NCI-H1436 (cell line): ENCODE measurements at places on chromosomes 2 and 18.

- DNase-seq: no peak
These were observed 63.6 kb downstream of the HNRNPLL start for GRCh38 chr2:38539086-38539485.

DNA sequence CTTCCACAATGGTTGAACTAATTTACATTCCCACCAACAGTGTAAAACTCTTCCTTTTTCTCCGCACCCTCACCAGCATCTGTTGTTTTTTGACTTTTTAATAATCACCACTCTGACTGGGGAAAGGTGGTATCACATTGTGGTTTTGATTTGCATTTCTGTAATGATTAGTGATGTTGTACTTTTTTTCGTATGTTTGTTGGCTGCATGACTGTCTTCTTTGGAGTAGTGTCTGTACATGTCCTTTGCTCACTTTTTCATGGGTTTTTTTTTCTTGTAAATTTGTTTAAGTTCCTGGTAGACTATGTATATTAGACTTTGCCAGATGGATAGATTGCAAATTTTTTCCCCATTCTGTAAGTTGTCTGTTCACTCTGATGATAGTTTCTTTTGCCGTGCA lies 574.8 kb downstream of the KCNJ3 start:
- no peak for DNase-seq

GRCh38 chr2:47034973-47035609 lies 119.5 kb upstream of the MCFD2 start:
- no peak for DNase-seq

DNA sequence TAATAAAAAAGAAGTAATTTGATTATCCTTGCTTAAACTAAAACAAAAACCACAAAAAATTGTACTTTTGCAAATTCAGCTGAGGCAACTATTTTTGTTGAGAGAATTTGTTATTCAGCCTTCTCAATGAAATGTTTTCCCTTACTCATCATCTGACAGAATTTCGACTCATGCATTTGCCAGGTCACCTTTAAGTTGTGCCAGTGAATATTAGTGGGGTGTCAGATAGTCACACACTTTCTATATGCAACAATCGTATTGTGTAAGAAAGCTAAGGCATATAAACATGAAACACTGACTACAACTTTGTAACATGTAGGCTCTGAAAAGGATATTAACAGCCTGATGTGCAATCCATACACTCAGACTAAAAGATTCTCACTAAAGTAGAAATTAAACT lies 1653.1 kb upstream of the SLC39A10 start:
- DNase-seq: no peak

- no peak for DNase-seq
These were observed 76.3 kb upstream of the MGAT4A start for GRCh38 chr2:98807221-98807620.

DNA sequence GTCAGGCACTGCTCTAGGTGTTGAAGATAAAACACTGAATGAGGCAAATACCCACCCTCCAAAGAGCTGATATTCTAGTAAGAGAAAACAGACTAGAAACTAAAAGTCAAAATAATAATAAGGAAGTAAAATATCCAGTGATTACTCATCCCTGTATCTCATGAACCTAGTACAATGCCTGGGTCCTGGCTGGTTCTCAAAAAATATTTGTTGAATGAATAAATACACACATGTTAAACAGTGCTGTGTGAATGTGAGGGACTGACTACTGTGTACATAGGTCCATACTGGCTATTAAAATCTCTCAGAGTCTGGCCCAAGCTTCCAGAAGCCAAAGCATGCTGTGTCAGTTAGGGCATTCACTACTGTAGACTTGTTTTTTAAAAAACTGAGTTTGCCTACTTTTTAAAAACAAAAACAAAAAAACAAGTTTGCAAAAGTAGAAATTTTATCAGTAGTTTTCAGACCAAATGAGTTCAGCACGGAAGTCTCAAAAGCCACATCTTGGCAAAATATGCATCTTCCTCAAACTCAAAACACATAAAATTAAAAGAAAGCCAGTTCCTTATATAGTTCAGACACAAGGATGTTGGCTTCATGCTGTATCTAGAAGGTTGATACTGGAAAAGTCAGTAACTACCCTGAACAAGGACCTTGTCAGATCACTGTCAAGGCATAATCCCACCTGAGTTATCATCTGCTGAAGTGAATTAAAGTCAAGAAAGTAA lies 136.2 kb downstream of the THADA start:
- no peak for DNase-seq

DNA sequence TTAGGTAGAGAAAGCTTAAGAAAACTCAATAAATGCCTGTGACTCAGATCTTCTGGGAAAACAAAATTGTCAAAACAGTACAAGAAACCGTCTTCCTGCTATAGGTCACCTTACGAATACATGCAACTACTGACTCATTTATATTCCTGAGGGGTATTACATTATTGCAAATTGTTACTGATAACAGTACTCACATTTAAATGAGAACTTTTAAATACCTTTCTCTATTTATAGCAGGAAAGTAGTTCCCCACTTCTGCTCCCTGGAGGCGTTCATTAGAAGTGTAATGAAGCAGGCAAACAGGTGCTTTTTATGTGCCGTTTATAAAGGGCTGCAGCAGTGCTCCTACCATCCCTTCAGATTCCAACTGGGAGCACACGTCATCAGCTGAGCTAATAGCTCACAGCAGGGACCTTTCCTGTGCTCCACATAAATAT lies 65.1 kb upstream of the RPRM start:
- peak; percentile 44 for DNase-seq

- DNase-seq: no peak
These were observed 20.5 kb downstream of the FHL2 start for GRCh38 chr2:105378276-105378840.

GRCh38 chr2:25899404-25899970 lies 21.2 kb upstream of the ASXL2 start:
- no peak for DNase-seq

DNA sequence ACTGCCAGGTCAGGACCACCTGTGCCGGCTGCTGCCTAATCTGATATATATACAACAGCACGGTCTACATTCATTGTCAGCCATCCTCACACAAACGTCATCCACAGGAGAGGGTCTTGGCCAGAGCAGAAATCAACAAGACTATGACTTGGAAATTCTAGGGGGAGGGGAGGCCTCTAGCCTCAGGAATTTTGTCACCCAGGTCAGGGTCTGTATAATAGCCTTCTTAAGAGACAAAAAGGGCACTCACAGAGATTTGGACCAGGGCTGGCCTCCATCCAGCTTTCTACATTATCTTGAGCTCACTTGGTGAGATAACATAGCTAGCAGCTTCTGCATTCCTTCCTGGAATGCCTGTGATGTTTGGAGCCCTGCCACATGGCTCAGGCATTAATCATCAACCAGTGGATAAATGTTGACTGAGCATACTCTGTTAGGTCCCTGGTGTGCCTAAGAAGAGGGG lies 50.4 kb upstream of the CTIF start:
- no peak for DNase-seq

- DNase-seq: no peak
These were observed 10.4 kb downstream of the GCC2 start for GRCh38 chr2:108459441-108459840.

- no peak for DNase-seq
These were observed 9.4 kb downstream of the C2orf42 start for GRCh38 chr2:70181363-70181956.

GRCh38 chr2:238634701-238635357 lies 208.1 kb downstream of the ASB1 start:
- no peak for DNase-seq

- no peak for DNase-seq
These were observed 157.2 kb downstream of the CYRIA start for GRCh38 chr2:16508490-16508851.

- no peak for DNase-seq
These were observed 7.8 kb upstream of the SERPINB2 start for GRCh38 chr18:63879709-63880108.

DNA sequence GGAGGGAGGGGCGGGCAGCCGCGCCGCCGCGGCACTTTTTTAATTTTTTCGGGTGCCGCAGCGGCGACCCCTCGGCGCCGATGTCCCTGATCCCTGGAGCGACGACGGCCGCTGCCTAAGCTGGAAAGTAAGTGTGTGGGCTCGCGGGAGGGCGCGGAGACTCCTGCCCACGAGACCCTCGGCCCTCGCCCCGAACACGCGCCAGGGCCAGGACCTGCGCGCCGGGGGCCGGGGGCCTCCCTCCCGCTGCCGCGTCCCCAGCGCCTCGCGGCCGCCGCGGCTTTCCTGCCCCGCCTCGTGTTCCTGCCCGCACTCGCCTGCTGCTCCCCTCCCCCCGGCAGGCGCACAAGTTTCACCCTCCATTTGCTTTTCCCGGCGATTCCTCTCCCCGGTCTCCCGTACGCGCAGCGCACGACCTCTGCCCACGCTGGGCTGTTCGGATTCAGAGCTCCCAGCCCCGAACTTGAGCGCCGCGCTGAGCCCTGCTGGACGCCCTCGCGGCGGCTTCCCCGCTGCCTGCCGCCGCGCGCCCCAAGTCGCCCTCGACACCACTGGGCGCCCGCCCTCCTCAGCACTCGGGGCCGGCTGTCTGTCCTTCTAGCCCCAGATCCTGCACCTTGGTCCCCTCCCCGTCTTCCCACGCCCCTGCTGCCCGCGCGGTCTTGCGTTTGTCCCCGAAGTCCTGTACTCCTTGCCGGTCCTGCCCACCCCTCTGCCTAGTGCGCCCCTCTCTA lies 507 bp downstream of the PKP4 start:
- DNase-seq: peak; percentile 41

DNA sequence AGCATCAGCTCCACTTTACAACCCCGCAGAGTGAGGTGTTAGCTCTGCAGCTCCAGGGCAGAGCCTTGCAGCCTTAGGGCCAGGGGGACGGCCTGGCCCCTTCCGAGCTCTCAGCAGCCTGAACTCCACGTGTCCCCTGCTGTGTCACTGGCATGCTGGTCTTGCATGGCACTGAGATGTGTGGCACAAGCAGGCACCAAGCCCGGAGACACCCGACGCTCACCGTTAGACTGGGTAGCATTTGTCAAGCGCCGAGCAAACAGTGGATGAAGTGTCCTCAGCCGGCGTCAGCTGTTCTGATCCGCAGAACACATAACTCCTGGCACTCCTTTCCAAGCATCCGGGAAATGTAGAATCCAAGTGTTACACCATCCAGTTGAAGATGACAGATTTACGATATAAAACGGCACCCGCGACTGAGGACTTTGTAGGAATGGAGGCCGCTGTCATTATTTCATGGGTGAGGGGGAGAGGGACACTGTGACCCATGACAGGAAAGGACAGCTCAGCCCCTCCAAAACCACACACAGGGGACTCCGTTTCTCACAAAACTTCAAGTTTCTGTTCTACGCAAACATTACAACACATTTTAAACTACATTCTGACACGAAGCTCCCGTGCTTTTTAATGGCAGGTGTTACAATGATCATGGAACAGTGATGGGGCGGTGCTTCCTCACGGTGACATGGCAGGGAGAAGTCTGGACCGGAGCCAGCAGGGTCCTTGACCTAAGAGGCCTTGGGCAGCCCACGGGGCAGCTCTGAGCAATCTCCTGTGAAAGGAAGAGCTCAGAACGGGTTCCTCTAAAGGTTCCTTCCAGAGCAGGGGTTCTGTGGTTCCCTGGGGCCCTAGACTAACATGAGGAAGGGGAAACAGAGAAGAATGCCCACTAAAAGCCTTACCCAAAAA lies 89.4 kb downstream of the HDAC4 start:
- DNase-seq: no peak

- no peak for DNase-seq
These were observed 28.0 kb downstream of the MYO5B start for GRCh38 chr18:50166901-50167300.

DNA sequence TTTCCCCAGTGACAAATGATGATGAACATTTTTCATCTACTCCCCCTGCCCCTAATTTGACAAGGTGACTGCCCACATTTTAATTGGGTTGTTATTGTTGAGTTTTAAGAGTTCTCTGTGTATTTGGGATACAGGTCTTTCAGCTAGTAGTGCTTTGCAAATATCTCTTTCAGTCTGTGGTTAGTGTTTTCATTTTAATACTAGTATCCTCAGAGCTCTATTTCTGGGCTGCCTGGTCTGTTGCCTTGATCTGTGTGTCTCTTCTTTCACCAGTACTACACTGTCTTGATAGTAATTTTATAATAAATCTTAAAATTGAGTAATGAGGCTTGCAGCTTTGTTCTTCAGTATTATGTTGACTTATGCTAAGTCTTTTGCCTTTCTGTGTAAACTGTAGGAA lies 19.7 kb downstream of the EIF5B start:
- DNase-seq: no peak

GRCh38 chr2:233426619-233427342 lies 72.5 kb downstream of the DGKD start:
- DNase-seq: no peak

DNA sequence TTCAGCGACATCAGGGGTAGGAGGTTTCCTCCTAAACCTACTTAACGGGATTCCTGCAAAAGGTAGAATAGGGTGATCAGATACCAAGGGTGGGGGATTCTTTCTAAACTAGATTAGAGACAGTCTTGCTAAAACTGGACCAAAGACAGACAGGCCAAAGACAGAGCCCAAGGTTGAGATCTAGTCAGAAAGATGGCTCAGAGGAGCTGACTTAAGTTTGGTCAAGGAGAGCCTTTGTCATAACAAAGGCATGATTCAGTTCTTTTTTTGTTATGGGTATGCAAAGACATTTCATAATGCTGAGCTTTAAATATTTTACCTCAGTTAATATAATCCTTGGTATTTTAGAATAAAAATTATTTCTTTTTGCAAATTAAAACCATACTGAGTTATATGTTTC lies 17.8 kb upstream of the GPR75 start:
- no peak for DNase-seq

DNA sequence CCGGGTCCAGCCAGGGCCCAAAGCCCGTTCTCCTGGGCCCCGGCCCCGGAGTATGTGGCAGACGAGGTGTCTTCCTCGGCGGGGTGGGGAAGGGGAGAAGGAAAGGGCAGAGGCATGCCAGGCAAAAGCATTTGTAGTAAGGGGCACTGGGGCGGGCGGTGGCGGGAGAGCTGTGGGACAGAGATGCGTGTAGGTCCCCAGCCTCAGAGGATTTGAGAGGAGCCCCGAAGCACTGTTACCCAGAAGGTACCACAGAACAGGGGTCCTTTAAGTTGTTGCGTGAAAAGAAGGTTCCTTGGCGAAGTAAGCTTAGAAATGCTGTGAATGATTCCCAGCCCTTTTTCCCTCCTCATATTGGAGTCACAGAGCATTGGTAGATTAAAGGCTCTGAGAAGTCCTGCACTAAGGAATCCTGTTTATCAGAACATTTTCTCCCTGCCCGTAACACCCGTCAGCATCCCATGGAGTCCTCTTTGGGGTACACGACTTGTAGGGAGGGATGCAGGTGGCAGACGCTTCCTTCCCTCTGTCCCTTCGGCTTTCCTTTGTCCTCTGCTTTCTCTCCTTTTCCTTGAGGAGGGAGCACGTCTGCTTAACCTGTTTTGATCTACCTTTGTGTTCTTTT lies 12.5 kb downstream of the GAREM2 start:
- no peak for DNase-seq

- no peak for DNase-seq
These were observed 29.6 kb upstream of the ITGAV start for GRCh38 chr2:186560254-186560653.

- no peak for DNase-seq
These were observed 8.7 kb downstream of the ANTXR1 start for GRCh38 chr2:69021727-69022126.

DNA sequence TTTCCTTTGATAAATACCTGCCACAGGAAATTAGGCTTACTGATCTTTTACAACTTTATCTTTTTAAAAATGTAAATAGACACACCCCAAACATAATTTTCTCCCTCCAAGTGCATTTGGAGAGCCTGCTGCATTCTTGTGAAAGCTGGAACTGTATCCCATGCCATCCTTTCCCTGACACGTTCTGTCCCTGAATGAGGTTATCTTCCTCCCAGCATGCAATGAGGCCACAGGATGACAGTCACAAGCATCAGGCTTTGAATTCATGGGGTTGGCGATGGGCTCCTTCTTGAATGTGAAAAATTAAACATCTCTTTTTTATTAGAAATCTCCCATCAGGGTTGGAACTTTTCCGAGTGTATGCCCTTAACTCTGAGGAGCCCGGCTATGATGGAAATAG lies 77.8 kb downstream of the CTAGE1 start:
- DNase-seq: no peak
